ENCODE measurements at places on chromosomes 12 and 14. TPM values are rescaled to one million over a fixed set of nuclear protein-coding genes. Genes with fewer than 3 reads are reported as not detected.

The PDE3A gene
- total RNA-seq, result 0.12 TPM

The PLCZ1 gene
- total RNA-seq, result not detected

The MAP1LC3B2 gene
- total RNA-seq, result 4.7 TPM

The ADCY6 gene
- 24.9 TPM for total RNA-seq

The ANO2 gene
- not detected for total RNA-seq

The FAM222A gene
- 3.7 TPM for total RNA-seq

The TGM1 gene
- 5.6 TPM for total RNA-seq

The COCH gene
- total RNA-seq, result 6.7 TPM

The RND1 gene
- 2.0 TPM for total RNA-seq

The NR1H4 gene
- not detected for total RNA-seq

The B4GALNT3 gene
- 18.2 TPM for total RNA-seq

The RAB15 gene
- 3.3 TPM for total RNA-seq

DNA sequence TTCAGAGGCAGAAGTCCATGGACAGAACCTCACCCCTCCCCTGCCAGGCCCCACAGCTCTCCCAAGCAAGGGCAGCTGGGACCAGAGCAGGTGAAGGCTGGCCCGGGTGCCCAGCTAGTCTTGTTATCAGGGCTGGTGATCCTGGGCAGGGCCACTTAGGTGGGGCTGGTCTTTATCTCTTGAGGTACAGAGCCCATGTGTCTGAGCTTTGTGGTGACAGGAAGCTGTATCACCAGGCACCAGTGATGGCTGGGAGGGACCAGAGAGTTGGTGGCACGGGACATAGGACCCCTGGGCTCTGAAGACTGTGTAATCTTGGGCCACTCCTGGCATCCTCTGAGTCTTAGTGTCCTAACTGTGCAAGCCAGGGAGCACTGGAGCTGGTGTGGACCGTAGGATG, 12.8 kb upstream of the HPD start:
- no peak for DNase-seq

DNA sequence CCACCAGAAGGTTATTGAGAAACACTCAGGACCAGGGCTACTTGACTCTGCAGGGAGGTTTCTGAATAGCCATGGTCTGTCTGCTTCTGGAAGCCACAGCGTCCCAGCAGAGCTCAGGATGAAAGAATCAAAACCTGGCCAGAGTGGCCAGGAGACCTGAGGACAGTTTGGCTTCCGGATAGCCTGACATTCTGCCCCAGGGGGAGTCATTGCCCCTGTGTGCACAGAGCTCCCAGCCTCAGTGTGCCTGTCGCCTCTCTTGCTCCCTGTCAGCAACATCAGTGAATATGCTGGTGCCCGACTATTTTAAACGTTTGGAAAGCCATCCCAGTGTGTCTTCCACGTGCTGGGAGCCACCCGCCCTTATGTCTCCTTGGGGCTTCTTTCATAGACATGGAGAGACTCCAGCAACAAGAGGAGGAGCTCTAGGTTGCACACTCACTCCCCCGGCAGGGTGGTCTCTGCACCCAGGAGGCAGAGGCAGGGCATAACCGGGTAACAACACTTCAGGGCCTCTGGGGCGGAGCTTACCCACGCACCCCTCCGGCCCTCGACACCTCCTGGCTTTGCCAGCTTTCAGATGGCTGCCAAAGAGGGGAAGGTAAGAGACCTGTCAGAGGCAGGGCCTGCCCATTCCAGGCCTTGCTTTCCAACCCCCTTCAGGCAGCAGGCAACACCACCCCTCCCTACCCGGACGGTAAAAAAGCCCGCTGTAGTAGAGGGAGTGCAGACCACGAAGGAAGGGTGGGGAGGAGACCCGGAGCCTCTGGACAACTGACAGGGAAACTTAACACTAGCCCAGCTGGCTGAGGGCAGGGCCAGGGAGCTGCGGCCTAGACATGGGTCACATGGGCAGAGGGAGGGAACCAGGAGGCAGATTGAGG, 19.0 kb upstream of the SLC6A12 start:
- DNase-seq, result no peak

- DNase-seq, result no peak
These were observed 13.8 kb downstream of the KCNMB4 start for GRCh38 chr12:70379846-70380245.

GRCh38 chr12:129727100-129727499, 176.7 kb downstream of the TMEM132D start:
- no peak for DNase-seq

GRCh38 chr12:107660235-107660634, 25.4 kb upstream of the PWP1 start:
- no peak for DNase-seq

DNA sequence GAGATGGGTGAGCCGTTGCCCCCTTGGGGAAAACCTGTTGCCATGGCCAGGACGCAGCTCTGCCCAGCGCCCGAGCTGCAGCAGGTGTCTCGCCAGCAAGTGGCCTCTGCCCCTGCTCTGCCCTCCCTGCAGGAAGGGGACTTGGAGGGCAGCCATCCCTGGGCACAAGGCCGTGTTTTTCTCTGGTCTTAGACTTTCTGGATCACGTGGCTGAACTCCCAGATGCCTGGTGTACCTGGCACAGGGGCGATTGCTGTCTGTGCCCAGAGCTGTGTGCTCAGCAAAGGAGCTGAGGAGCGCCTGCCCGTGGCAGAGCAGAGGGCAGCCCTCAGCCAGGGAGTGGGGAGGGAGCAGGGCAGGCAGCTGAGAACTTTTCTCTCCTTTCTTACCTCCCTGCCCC, 38.0 kb downstream of the TMEM63C start:
- no peak for DNase-seq

- DNase-seq, result no peak
These were observed 1.5 kb downstream of the ATP2B1 start for GRCh38 chr12:89706986-89707702.

DNA sequence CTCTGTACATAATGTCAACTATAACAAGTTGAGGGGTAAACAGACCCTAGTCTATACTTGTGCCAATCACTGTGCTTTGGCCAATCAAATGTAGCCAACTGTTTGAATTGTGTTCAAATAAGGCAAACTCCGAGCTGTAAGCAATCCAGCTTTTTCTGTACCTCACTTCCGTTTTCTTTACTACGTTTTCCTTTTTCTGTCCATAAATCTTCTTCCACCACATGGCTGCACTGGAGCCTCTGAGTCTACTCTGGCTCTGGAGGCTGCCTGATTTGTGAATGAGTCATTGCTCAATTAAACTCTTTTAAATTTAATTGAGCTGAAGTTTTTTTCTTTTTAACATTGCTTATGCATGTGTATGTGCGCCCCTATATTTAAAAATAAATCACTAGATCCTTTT, 29.7 kb downstream of the CLEC1A start:
- DNase-seq, result no peak

- no peak for DNase-seq
These were observed 4.1 kb upstream of the RHOJ start for GRCh38 chr14:63200035-63200740.

GRCh38 chr14:68405961-68406360, 386.9 kb downstream of the ZFP36L1 start:
- no peak for DNase-seq

GRCh38 chr12:41274643-41275042, 86.5 kb downstream of the PDZRN4 start:
- DNase-seq, result no peak

DNA sequence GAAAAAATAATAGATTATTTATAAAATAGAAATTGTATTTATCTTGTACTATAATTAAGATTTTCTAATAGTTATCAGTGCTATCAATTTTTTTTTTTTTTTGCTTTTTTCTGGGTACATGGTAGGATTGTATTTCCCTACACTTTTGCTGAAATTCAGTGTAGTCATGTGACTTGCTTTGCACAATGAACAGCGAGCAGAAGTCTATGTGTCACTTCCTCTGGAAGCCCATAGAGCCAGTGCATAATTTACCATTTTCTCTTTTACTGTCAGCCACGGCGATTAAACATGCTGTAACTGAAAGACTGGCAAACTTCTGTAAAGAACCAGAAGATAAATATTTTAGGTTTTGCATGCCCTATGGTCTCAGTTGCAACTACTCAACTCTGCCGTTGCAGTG, 80.8 kb upstream of the PPP1R12A start:
- DNase-seq, result no peak

DNA sequence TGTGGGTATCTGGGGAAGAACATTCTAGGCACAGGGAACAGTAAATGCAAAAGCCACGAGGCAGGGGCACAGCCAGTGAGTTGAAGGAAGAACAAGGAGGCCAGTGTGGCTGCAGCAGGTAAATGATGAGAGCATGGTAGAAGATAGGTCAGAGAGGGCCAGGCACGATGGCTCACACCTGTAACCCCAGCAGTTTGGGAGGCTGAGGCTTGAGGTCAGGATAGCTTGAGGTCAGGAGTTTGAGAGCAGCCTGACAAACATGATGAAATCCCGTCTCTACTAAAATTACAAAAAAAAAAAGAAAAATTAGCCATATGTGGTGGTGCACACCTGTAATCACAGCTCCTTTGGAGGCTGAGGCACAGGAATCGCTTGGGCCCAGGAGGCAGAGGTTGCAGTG, 86.7 kb upstream of the ESRRB start:
- DNase-seq, result no peak

DNA sequence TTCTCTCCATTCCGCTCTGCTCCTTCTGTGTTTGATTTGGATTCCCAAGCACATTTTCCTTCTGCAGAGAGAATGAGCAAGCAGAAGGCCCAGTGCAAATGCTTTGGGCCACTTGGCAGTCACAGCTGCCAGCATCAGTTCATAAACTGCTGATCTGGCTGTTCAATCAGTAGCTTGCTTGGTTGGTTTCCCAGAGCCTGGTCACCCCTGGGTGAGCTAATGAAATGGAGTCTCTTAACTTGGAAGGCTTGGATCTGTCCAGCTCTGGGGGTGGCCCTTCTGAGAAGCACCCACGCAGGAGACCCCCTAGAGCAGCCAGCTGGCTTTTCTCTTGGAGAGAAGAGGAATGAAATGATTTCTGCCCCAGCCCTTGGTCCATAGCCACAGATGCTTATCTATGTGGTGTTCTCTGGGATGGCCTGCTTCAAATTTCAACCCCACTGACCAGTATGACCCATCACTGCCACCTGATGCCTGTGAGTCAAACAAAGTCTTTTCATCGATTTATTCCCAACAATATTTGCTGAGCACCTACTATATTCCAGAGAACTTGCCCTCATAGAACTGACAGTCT, 30.3 kb downstream of the FAIM2 start:
- no peak for DNase-seq

DNA sequence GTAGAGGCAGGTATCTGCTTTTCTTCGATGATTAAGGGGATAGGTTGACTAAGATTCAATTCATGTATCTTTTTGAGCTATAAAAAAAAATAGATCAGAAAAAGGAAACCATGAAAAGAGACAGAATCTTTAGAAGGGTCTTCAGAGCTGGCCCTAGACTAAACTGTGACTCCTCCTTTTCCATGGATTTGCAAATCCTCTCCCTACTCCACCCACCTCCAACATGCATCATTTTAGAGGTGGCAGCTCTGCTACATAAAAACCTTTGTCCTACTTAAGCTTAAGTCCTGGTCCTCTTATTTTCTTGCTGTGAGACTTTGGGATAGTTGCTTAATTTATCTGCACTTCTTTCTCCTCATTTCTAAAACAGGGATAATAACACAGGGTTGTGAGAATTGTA, 48.4 kb upstream of the LIMA1 start:
- DNase-seq, result no peak

GRCh38 chr12:88860851-88861250, 280.6 kb upstream of the KITLG start:
- no peak for DNase-seq

GRCh38 chr14:46444666-46445065, 206.9 kb downstream of the RPL10L start:
- DNase-seq, result no peak

GRCh38 chr14:22509751-22510300, 79.2 kb downstream of the DAD1 start:
- DNase-seq, result no peak

DNA sequence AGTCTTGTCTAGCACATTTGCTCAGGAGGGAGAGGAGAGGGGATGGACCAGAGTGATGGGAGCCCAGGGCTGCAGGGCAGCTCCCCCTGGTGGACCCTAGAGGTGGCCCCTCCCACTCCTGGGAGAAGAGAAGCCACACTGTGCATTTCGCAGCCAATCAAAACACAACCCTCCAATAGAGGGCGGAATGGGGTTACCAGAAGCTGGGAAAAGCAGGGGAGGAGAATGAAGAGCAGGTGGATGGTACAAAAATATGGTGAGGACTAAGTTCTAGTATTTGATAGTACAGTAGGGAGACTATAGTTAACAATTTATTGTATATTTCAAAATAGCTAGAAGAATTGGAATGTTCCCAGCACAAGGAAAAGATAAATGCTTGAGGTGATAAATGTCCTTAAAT, 23.6 kb downstream of the VASH1 start:
- DNase-seq, result peak; percentile 60

DNA sequence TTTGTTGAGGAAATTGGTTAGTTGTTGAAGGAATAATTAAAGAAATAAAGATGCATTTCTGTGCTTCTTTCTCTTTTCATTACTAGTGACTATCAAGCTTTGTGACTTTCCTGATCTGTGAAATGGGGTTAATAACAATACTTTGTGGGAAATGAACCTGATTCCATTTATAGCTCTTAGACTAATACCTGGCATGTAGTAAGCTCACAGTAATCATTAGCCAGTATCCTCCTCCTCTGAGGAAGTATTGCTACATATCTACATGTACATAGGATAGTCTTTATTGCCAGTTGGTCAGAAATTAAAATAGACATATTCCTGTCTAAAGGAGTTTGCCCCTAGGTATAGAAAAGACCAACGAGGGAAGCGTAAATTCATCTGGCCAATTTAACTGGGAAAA, 1.8 kb upstream of the CCDC198 start:
- DNase-seq, result no peak

DNA sequence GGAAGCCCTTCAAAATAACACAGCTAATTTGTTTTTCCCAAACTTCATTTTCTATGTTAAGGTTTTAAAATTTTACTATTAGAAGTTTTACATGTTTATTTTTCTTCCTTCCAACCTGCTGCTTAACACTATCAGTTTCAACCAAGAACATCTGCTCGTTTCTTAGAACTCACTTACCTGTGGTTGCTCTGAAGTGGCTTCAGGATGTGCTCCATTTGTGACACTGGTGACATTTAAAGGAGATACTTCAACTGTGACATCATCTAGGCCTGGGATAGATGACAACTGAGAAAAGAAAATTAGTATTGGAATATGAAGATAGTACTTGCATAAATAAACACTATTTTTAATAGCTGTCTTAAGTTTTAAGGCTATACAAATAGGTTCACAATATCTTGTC, 17.9 kb downstream of the WASHC3 start:
- DNase-seq, result no peak

DNA sequence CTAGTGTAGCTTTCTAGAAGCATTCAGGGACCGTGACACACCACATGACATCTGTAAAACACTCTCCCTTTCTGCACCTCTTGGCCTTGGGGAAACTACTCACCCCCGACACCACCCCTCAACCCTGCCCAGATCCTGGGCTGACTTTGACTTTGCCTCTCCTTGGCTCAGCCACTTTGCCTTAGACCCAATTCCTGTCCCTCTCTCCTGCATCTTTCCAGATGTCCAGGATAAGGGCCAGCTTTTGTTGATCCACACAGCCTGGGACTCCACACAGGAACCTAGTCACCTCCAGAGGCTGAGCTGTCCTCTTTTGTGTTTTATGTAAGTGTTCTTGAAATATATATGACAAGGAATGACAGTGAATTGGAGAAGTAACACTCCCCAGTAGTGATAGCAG, 153.7 kb upstream of the PLXNC1 start:
- no peak for DNase-seq

GRCh38 chr14:90669731-90670130, 146.5 kb downstream of the TTC7B start:
- no peak for DNase-seq

GRCh38 chr12:11759899-11760298, 110.4 kb downstream of the ETV6 start:
- DNase-seq, result no peak

GRCh38 chr12:1932264-1932777, 13.9 kb upstream of the CACNA2D4 start:
- DNase-seq, result no peak

Measured in HCT116 (cell line).